ENCODE measurements at places on chromosomes 13 and 19. TPM values are rescaled to one million over a fixed set of nuclear protein-coding genes. Genes with fewer than 3 reads are reported as not detected.

Gene PLPP2
- 2.7 TPM for polyA plus RNA-seq

- DNase-seq: no peak
Measured at GRCh38 chr19:51520728-51521127, 10.7 kb downstream of the SIGLEC6 start.

DNA sequence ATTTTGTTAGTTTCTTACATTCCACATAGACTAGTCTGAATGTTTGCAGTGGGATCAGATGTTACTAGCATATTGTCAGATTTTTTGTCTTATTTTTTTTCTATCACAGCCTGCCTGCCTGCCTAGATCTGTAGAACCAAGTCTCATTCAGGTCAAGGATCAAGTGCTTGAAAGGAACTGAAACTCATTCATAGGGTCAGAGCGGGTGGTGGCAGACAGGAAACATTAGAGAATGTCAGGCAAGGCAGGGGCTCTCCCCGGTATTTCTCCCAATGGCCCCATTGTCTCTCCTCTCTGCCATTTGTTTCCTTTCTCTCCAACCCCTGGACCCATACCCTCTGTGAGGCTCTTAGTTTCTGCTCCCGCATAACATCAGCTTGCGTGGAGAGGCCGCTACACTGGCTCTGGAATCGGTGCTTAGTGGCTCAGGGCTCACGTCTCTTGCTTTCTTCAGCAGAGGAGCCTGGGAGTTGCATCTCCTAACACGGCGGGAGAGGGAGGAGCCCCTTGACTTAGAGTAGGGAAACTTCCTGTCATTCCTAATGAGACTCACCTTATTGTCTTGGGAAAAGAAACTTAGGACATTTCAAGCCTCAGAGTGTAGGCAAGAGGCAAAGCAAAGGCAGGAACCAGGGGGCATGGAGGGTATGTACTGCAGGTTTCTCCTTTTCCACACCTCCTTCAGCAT lies 35.6 kb upstream of the SPATA13 start:
- no peak for DNase-seq

DNA sequence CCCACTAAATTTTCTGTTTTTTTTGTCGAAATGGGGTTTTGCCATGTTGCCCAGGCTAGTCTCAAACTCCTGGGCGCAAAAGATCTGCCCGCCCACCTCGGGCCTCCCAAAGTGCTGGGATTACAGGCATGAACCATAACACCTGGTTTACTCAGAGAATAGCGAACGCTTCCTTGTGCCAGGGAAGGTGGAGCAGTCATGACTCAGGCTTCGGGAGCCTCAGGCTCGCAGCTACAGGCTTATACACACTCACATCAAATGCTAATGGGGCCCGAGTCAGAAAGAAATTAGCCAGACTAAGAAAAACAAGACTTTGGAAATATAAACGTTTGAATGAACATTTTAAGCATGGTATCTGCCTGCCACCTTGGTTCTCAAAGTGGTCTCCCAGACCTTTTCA lies 11.0 kb upstream of the TPT1 start:
- DNase-seq: no peak

DNA sequence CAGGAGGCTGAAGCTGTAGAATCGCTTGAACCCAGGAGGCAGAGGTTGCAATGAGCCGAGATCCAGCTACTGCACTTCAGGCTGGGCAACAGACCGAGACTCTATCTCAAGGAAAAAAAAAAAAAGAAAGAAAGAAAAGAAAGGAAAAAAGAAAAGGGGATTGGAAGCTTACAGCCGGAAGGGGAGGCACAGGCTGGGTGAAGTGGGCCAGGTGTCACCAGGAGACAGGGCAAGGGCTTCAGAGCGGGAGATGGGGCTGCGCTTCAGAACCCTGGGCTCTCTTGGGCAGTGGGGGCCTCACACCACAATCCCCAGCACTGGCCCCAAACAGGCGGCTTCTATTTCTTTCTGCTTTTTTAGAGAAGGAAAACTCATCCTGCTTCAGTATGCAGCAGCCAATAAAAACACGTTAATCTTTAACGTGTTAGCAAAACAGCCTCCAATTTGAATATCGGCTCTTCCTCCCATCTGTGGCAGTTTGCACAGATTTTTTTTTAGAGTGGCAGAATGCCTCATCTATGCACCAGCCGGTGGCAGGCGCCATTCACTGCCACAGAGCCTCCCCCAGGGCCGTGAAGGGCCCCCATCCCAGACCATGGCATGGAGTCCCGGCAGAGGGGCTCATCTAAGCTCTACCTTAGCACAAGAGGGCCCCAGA lies 46.6 kb upstream of the C19orf12 start:
- no peak for DNase-seq

DNA sequence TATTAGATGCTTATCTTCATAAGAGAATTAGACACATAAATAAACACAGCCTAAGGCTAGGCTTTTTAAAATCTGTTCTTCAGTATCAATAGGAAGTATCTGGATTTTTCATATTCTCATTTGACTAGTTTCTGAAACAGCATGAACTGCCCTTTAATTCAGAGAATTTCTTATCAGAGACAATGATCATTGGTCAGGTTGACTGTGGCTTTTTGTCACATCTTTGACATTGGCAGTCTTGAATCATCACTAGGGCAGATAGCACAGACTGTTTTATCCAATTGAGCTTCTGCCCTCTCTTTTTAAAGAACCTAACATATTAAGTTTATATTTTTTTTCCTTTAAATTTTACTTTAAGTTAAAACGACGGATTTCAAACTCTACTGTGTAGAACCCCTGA lies 59.6 kb downstream of the DPY19L3 start:
- no peak for DNase-seq

Gene MAMSTR
- 5.2 TPM for polyA plus RNA-seq

DNA sequence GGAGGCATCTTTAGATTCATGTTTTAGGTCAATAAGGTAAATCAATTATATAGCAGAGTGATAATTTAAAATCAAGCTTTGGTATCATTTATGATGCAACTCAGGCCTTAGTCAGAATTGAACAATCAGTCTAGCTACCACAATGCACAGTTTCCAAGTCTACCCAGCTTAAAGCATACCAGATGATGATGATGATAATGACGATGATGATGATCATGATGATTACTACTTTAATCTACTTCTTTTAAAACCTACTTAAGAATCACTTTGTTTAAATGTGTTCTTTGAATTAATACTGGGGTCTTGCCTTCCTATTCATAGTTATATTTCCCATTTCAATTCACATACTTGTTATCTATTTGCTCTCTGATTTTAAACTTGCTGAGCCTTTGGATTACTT lies 1872.7 kb downstream of the OLFM4 start:
- DNase-seq: no peak

Gene ZNF229
- polyA plus RNA-seq: 15.7 TPM

DNA sequence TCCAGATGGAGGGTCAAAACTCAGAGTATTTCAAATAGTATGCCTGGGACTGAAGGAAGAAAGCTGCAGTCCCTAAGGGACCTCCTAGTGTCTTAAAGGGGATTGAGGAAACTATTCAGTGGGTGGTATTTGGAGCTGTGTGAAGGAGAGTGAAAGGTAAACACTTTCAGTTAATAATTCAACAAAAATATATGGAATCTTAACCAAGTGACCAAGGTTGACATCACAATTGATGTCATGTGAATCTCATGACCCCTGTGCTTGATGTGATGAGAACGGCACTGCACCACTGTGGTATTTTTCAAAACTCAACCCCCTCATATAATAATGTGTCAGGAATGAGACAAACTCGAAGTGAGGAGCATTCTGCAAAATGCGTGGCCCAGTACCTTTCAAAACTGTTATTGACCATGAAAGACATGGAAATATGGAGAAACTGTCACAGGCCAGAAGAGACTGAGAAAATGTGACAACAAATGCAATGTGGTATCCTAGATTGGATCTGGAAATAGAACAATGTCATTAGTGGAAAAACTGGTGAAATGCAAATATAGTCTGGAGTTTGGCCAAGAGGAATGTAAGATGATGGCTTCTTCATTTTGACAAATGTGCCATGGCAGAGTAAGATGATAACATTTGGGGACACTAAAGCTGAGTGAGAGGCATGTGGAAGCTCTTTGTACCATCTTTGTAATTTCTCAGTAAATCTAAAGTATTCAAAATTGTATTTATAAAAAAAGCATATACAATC lies 553.9 kb downstream of the RFC3 start:
- DNase-seq: no peak

All from right renal cortex interstitium (tissue), 3 donors.